ENCODE measurements at places on chromosomes 6 and 20. TPM values are rescaled to one million over a fixed set of nuclear protein-coding genes. Genes with fewer than 3 reads are reported as not detected.

The KIF25 gene
- total RNA-seq: 0.56 TPM

The DEFB124 gene
- total RNA-seq: not detected

The DAAM2 gene
- total RNA-seq: 2.5 TPM

The TNXB gene
- 34.1 TPM for total RNA-seq

The CLIC5 gene
- not detected for total RNA-seq

The BPIFB4 gene
- total RNA-seq: not detected

The CDH26 gene
- not detected for total RNA-seq

The NUS1 gene
- total RNA-seq: 24.3 TPM

The TMEM244 gene
- not detected for total RNA-seq

The NKX2-2 gene
- total RNA-seq: not detected

The PPP1R14C gene
- not detected for total RNA-seq

The SLC2A10 gene
- 43.3 TPM for total RNA-seq

The TREM2 gene
- not detected for total RNA-seq

The SMLR1 gene
- total RNA-seq: not detected

The MYB gene
- 2.5 TPM for total RNA-seq

The DLL1 gene
- total RNA-seq: 5.9 TPM

The BPIFB2 gene
- total RNA-seq: not detected

The AKAP7 gene
- total RNA-seq: 5.7 TPM

The CST7 gene
- not detected for total RNA-seq

The MMP24 gene
- not detected for total RNA-seq

The PRDM1 gene
- total RNA-seq: 4.3 TPM

The HSPA1A gene
- total RNA-seq: 130 TPM

The DEFB118 gene
- not detected for total RNA-seq

The PARD6B gene
- 1.9 TPM for total RNA-seq

The C20orf144 gene
- 0.08 TPM for total RNA-seq

The NKX2-4 gene
- total RNA-seq: not detected

The KDM1B gene
- 6.5 TPM for total RNA-seq

The HMGCLL1 gene
- 0.39 TPM for total RNA-seq

The LGSN gene
- total RNA-seq: not detected

The HLA-G gene
- total RNA-seq: 0.91 TPM

The MYLK4 gene
- total RNA-seq: 0.24 TPM

The FOXC1 gene
- total RNA-seq: 1.5 TPM

The TRIM31 gene
- not detected for total RNA-seq

The ADGRB3 gene
- 0.48 TPM for total RNA-seq

The PKHD1 gene
- total RNA-seq: under 0.01 TPM

The SEMG1 gene
- not detected for total RNA-seq

The TAP1 gene
- 21.0 TPM for total RNA-seq

The MUC22 gene
- total RNA-seq: not detected

The LY86 gene
- not detected for total RNA-seq

The TCF21 gene
- total RNA-seq: 119 TPM

The REV3L gene
- total RNA-seq: 8.4 TPM

The TFAP2D gene
- total RNA-seq: not detected

The LY6G6D gene
- not detected for total RNA-seq

The TRAPPC3L gene
- total RNA-seq: not detected

The BCAS1 gene
- not detected for total RNA-seq

The EPHA7 gene
- 1.4 TPM for total RNA-seq

The RSPO4 gene
- total RNA-seq: not detected

The PNISR gene
- total RNA-seq: 68.7 TPM

The LY6G5C gene
- total RNA-seq: 1.4 TPM

The FUT9 gene
- total RNA-seq: not detected

The SPTLC3 gene
- total RNA-seq: 2.1 TPM

The PTGIS gene
- total RNA-seq: 6.3 TPM

The MDC1 gene
- total RNA-seq: 11.2 TPM

The SLC12A5 gene
- not detected for total RNA-seq

The OPRM1 gene
- not detected for total RNA-seq

The DEFB132 gene
- not detected for total RNA-seq
